ENCODE measurements at places on chromosomes 5 and 9. TPM values are rescaled to one million over a fixed set of nuclear protein-coding genes. Genes with fewer than 3 reads are reported as not detected.

The MARCOL gene
- total RNA-seq, result not detected

The IL13 gene
- not detected for total RNA-seq

The TAL2 gene
- total RNA-seq, result not detected

- H3K27me3 ChIP-seq, result no peaks in the 10 kb centered on the region
- H3K36me3 ChIP-seq, result no peaks in the 10 kb centered on the region
- no peaks in the 10 kb centered on the region for H3K4me1 ChIP-seq
- no peak for DNase-seq
- H3K27ac ChIP-seq, result no peak overlapping the region
These were observed 56.2 kb downstream of the MAP1B start for GRCh38 chr5:72163349-72163983.

GRCh38 chr9:31119890-31120454 is 1264.5 kb upstream of the ACO1 start:
- no peak for DNase-seq
- no peak overlapping the region for H3K27ac ChIP-seq
- H3K4me3 ChIP-seq, result no peak overlapping the region
- no peaks in the 10 kb centered on the region for H3K4me1 ChIP-seq
- no peaks in the 10 kb centered on the region for H3K36me3 ChIP-seq

GRCh38 chr9:97807681-97808080 is 45.3 kb upstream of the FOXE1 start:
- 0 out of 2 replicates have a peak overlapping the region, but pooled peaks have one; percentile 4 for H3K27ac ChIP-seq
- peaks cover 45% of the 10 kb centered on the region for H3K4me1 ChIP-seq
- no peaks in the 10 kb centered on the region for H3K27me3 ChIP-seq
- H3K36me3 ChIP-seq, result no peaks in the 10 kb centered on the region
- no peak overlapping the region for H3K4me3 ChIP-seq

GRCh38 chr9:27847818-27848217 is 274.5 kb upstream of the C9orf72 start:
- no peak for DNase-seq
- H3K27ac ChIP-seq, result no peak overlapping the region
- H3K27me3 ChIP-seq, result no peaks in the 10 kb centered on the region
- H3K4me3 ChIP-seq, result no peak overlapping the region
- H3K36me3 ChIP-seq, result no peaks in the 10 kb centered on the region
- no peaks in the 10 kb centered on the region for H3K4me1 ChIP-seq

DNA sequence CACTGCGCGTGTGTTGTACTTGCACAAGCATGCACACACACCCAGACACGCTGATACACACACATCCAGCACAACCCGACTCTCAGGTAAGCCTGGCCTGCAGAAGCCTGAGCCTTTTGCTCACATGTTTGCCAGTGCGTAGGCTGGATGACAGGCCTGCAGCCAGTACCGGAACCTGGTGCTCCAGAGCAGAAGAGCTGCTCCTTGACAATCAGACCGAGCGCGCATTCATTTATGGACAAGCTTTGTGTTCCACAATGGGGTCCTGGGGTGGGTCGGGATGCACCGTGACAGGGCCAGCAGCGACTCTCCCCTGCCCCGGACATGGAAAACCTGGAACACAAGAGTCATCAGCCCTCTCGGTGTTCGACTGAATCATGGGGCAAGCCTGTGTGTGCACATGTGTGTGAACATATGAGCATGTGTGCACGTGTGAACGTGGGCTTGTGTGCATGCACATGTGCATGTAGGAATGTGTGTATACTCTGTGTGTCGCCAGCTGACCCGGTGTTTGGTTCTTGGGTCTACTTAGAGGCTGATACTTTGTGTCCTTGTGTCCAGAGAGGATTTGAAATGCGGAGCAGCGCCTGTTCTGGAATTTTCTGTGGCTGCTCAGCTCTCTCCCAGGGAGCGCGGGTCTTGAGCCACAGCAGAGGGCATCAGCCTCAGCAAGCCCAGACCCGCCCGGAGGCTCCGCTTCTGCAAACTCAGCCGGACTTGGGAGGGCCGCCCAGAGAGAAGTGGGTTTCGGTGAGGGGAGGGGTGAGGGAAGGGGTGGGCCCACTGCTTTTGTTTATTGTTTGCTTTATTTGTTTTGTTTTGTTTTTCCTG is 32.2 kb downstream of the IRX4 start:
- H3K27me3 ChIP-seq, result peaks cover 97% of the 10 kb centered on the region
- no peaks in the 10 kb centered on the region for H3K36me3 ChIP-seq
- no peak overlapping the region for H3K27ac ChIP-seq
- no peak overlapping the region for H3K4me3 ChIP-seq

DNA sequence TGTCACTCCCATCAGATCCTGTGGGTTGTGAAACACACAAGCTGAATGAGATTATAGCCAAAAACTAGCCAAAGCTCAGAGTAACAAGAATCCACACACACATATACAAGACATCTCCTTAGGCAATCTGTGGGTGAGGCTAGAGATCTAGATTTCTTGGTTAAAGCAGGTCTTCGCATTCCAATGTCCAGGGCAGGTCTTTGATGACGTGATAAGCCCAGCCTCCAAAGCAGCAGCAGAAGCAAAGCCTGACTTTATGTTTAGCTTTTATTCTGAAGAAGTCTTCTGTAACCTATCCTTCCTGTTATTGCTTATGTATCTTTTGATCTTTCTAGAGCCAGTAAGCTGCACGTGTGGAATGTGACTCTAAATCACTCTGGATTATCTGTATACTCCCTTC is 199.1 kb upstream of the SLC30A5 start:
- DNase-seq, result peak; percentile 46
- no peak overlapping the region for H3K4me3 ChIP-seq
- peaks cover 18% of the 10 kb centered on the region for H3K4me1 ChIP-seq
- H3K27ac ChIP-seq, result no peak overlapping the region
- H3K36me3 ChIP-seq, result no peaks in the 10 kb centered on the region

GRCh38 chr5:149886060-149886459 is 58.5 kb downstream of the PDE6A start:
- DNase-seq, result no peak
- no peaks in the 10 kb centered on the region for H3K27me3 ChIP-seq
- no peak overlapping the region for H3K4me3 ChIP-seq
- H3K4me1 ChIP-seq, result peaks cover 3% of the 10 kb centered on the region

- no peak overlapping the region for H3K27ac ChIP-seq
- no peaks in the 10 kb centered on the region for H3K27me3 ChIP-seq
- peaks cover 17% of the 10 kb centered on the region for H3K4me1 ChIP-seq
These were observed 2.5 kb downstream of the TGFBR1 start for GRCh38 chr9:99107421-99107820.

DNA sequence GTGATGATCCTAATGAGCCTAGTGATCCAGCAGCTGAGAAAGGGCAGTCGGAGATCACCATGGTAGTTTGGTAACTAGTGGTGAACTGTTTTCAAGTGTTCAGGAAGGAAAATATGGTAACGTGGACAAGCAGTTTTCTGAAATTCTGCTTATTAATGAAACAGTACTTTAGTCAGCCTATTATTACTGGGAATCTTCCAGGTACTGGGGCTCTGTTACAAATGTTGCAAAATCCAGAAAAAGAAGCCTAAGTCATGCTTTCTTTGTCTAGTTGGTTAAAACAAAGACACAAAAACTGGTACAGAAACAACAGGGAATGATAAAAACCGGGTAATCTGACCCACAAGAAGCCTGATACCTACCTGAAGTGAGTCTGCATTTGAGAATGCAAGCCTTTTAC is 18.2 kb downstream of the TTC23L start:
- no peak overlapping the region for H3K27ac ChIP-seq
- H3K36me3 ChIP-seq, result no peaks in the 10 kb centered on the region
- no peak overlapping the region for H3K4me3 ChIP-seq
- no peaks in the 10 kb centered on the region for H3K27me3 ChIP-seq

DNA sequence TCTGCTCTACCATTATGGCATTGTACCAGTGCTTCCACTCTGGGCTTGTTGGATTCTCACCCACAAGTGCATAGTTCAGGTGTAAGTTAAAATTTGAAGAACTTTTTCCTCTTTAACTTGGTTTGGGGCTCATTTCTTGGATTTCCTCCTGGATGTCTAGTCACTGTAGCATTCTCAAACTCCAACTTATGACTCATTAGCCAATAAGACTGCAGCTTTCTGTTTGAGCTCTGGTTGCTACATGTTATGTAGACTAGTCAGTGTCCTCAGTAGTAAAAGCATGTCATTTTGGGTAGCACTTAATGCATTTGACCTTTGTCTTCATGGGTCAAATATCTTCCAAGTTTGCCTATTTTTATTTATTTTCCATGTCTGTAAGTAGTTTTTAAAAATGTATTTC is 790.8 kb downstream of the BRINP1 start:
- H3K27ac ChIP-seq, result no peak overlapping the region
- H3K36me3 ChIP-seq, result no peaks in the 10 kb centered on the region
- no peaks in the 10 kb centered on the region for H3K27me3 ChIP-seq
- no peak for DNase-seq
- H3K4me3 ChIP-seq, result no peak overlapping the region

DNA sequence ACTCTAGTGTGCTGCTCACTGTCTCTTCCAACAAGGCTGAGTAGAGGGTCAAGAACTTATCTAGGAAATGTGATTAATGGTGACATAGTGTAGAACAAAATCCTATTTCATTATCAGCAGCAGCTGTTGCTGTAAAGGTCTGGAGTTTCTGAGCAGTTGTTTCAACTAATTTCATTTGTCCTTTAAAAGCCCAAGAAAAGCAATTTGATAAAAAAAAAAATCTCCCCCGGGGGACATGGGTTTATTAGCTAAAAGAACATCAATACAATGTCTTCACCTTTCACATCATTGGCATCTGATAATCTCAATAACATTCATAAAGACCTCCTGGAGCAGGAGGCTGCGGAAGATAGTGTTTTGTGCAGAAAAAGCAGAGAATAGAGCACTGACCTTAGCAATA is 468.1 kb downstream of the KCTD16 start:
- H3K4me1 ChIP-seq, result no peaks in the 10 kb centered on the region
- no peaks in the 10 kb centered on the region for H3K36me3 ChIP-seq
- H3K27ac ChIP-seq, result no peak overlapping the region
- H3K4me3 ChIP-seq, result no peak overlapping the region

DNA sequence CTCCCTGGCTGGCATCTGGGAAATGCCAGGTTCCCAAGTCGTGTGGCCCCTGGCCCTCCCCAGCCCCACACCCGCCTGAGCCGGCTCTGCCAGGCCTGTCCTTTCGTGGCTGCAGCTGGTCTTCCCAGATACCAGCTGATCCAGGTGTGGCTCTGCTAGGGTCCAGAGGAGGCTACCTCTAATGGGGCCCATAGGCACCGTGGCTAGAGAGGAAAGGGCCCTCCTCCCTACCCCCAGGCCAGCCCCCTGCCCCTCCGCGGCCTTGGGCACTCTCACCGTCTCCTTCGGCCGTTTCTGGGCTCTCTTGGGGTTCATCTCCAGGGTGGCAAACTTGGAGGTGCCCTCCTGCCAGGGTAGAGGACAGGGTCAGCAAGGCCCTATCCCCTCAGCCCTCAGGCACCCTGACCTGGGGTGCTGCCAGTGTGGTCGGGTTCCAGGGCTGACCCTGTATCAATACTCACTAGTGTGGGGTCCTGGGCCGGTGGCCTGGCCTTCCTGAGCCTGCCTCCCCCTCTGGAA is 17.0 kb downstream of the RALGDS start:
- H3K4me3 ChIP-seq, result no peak overlapping the region
- H3K36me3 ChIP-seq, result peaks cover 8% of the 10 kb centered on the region

GRCh38 chr9:68896486-68896885 is 117.4 kb downstream of the PRKACG start:
- H3K27me3 ChIP-seq, result peaks cover 20% of the 10 kb centered on the region
- H3K4me3 ChIP-seq, result no peak overlapping the region
- H3K4me1 ChIP-seq, result no peaks in the 10 kb centered on the region
- no peak overlapping the region for H3K27ac ChIP-seq
- DNase-seq, result no peak

The CDH9 gene
- not detected for total RNA-seq

DNA sequence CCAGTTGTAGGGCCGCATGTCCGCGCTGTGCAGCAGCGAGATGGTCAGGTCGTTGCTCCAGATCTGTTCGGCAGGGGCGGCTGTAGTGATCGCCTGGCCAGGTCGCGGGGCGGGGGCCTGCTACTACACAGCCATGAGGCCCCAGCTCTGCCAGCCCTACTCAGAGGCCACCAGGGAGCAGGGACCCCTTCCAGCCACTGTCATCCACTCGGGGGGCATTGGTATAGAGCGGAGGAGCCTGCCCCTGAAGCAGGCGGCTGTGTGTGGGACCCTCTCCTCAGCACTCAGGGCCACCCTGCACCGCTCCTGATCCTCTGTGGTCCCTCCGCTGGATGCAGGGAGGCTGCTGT is 1.7 kb downstream of the FBXW5 start:
- H3K4me1 ChIP-seq, result peaks cover 7% of the 10 kb centered on the region
- H3K4me3 ChIP-seq, result peak overlapping the region; percentile 87
- H3K36me3 ChIP-seq, result peaks cover 7% of the 10 kb centered on the region
- DNase-seq, result no peak
- no peaks in the 10 kb centered on the region for H3K27me3 ChIP-seq

DNA sequence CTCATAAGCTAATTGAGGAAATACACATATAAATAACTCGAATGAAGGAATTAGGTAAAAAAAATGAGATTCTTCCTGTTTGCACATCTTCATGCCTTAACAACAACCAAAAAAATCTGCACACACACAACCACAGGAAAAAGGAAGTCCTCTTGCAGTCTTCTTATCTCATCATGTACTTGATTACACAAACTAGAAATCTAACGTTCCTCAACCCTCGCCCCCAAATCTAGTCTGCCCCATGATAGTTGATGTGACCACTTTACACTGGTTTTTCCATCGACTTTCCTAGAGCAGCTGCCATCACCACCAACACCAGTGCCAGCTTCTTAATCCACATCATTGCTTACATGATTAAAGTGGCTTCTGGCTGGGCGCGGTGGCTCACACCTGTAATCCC is 31.2 kb upstream of the RNU6ATAC start:
- H3K4me1 ChIP-seq, result no peaks in the 10 kb centered on the region
- no peaks in the 10 kb centered on the region for H3K36me3 ChIP-seq
- no peak overlapping the region for H3K4me3 ChIP-seq
- no peak overlapping the region for H3K27ac ChIP-seq
